ENCODE measurements at places on chromosomes 1 and 21.

GRCh38 chr21:26655460-26655859, 82.4 kb upstream of the CYYR1 start:
- DNase-seq, result no peak

- DNase-seq, result no peak
These were observed 15.2 kb downstream of the KIF1B start for GRCh38 chr1:10225573-10225972.

DNA sequence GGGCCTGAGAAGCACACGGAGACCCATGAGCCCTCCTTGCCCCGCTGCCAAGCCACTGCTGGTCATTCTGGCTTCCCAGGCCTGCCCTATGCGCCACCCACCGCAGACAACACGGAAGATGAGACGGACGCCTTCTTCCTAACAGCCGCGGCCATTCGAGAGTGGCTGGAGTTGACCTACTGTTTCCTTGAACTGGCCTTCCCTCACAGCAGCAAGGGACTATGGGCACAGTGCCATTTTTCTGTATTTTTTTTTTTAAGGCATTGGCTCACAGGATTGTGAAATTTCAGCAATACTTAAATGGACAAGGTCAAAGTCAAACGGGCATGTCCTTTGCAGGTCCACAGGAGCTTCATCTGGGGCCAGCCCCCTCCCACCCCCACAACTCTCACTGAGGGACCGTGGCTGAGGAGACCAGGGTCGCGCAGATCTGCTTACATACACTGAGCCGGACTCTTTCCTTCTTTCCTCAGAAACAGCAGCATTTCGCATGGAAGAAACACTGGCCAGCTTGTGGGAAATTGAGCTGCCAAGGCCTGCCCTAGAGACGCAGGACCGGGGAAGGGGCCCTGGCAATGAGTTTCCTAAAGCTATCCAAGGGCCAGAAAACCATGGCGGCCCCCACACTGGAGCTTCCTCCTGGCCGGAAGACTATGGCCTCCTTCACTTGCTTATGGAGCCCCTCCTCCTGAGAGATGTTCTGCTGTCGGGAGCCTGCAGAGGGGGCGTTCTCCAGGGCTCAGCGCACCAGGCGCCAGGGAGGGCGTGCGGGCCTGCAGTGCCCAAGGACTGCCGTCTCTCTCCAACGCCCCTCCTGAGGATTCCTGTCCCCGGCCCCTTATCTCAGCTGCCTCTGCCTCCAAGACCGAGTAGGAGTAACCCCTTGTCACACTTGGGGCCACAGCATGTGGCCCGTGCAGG, 98.9 kb downstream of the PGBD5 start:
- no peak for DNase-seq

DNA sequence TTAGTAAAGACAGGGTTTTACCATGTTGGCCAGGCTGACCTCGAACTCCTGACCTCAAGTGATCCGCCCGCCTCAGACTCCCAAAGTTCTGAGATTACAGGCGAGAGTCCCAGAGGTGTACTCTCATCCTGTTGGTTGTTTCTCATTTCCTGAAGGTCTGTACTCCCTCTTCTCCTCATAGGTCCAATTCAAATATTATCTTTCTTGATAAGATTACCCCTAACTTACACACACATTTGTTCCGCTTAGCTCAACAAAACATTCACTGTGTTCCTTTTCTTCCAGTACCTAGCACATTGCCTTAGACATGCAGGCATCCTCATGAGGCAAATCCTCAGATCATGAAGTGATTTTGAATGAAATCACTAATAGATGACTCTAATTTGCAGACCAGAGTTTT, 72.4 kb upstream of the SSX2IP start:
- no peak for DNase-seq

DNA sequence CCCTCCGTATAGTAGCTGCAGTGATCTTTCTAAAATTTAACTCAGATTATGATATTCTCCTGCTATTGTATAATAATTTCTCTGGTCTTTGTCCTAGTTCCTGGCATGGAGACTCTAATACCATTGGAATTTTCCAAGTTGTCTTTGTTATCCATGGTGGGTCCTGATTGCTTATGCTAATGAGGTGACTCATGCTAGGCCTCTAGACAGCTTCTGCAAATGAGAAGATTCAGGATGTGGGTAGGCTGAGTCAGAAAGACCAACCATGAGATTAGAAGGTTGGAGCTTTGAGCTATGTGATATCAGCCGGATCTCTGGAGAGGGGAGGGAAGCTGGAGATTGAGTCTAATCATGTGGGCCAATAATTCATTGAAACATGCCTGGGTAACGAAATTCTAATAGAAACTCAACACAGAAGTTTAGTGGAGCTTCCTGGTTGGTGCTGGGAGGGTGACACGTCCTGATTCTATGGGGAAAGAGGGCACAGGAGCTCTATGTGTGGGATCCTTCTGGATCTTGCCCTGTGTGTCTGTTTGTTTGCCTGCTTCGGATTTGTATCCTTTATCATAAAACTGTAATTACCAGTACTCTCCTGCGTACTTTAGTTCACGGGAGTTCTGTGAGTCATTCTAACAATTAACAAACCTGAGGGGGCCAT, 73.2 kb upstream of the CNIH3 start:
- no peak for DNase-seq

DNA sequence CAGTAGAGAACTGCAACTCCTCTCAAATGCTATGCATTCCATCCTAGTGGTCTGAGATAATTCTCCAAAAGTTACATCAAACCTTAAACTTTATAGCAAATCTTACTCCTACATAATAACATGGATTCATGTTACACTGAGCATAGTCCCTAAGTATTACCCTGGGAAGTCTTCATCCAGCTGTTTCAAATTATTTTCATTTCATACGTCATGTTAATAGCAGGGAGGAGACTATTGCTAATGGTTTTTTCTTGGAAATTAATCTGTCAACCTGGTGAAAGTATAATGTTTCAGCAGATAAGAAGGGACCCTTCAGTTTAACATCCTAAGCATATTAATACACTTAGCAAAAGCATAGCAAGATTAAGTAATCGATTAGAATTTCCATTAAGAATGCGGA, 318.1 kb downstream of the USP25 start:
- no peak for DNase-seq
